ENCODE measurements at places on chromosomes 16 and 17.

DNA sequence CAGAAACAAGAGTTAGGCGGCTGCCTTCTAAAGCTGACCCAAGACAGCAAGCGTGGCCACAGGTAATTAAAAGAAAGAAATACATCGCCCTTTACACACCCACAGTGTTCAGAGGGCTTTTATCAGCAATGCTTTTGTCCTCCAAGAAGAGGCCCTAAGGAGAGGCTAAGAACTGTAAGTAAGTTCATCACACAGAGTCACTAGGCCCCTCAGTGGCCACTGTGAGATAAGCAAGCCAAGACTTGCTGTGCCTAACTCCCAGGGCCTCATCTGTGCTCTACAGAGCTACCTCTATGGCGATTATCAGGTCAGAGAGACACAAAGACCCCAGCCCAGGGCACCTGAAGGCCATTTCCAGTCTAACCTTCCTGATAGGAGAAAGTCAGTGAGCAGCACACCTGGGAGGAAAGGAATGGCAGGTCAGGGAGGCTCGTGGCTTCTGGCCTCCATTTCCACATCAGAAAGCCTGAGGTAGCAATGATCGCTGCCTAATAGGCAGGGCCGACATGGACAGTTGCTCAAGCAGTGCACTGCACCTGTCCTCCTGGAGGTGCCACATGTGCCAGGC lies 545.2 kb upstream of the CDH11 start:
- ATAC-seq, result peak; percentile 72

GRCh38 chr17:48490451-48490892 lies 40.3 kb downstream of the HOXB1 start:
- no peak for ATAC-seq

- no peak for ATAC-seq
Observed at GRCh38 chr17:80047176-80047575, 10.7 kb downstream of the CCDC40 start.

DNA sequence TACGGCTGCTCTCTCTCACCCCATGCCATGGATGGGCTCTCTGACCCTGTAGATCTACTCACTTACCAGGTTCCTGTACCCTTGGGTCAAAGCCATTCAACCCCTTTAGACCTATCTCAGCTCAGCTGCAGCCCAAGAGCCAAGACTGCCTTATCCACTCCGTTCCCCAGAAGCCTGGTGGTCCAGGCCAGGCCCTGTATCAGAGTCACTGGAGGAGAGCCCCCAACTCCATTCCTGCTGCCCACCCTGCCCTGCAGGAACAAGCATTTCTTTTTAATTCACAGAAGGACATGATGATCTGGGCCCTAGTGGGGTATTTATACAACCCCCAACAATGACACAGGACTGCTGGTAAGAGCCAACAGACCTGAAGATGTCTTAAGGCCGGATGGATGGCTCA lies 76.8 kb downstream of the AIPL1 start:
- ATAC-seq, result no peak

GRCh38 chr16:87832741-87833502 lies 36.4 kb downstream of the SLC7A5 start:
- ATAC-seq, result no peak

DNA sequence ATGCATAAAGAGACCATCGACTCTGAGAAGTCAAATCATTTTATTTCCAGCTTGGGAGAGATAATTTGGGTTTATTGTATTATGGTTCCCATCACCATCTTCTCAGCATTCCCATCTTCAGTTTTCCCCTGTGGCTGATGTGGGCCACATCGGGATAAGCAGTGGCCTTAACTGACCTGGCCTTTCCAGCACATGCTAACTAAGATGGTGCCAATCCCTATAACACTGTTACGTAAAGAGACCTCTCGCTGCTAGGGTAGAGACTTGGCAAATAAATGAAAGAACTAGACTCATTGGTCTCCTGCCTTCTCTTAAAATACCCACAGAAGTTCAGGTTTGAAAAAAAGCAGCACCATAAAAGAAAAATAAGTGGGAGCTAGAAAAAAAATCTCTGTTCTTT lies 49.4 kb downstream of the VPS35L start:
- ATAC-seq, result no peak

DNA sequence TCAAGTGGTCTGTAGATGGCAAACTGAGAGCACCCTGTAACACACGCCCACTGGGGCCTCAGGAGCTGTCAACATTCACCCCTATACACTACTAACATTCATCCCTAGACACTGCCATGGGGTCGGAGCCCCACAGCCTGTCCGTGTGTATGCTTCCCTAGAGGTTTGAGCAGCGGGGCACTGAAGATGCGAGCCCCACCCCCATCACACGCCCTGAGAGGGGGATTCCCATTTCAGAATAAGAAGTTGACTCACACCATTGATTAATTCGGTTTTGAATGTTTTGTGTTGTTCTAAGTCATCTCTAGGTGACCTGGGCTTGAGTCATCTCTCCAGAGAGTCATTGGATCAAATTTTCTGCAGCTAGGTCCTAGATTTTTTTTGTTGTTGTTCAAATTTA lies 37.3 kb upstream of the MMD start:
- peak; percentile 70 for ATAC-seq

DNA sequence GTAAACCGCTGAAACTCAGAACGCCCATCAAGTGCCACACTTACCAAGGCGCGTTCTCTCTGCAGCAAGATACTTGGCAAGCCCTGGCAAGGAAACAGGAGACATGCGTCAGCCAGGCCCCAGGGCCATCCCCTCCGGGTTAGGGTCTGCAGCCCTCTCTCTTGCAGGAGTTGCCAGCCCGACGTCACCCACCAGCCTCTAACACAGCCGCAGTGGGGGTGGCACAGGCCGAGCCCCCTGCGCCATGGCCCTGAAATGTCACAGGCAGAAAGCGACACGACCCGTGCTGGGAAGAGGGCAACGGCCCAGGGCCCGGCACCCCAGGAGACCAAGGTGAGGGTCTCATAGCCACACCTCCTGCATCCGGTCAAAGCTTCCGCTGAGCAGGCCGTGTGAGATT lies 21.9 kb downstream of the ELAC2 start:
- ATAC-seq, result no peak

GRCh38 chr17:3885970-3886369 lies 6.9 kb downstream of the CAMKK1 start:
- no peak for ATAC-seq

- no peak for ATAC-seq
Observed at GRCh38 chr16:12811441-12812383, 8.0 kb upstream of the CPPED1 start.

- peak; percentile 22 for ATAC-seq
Observed at GRCh38 chr16:31033709-31034492, 543 bp downstream of the STX4 start.
